ENCODE measurements at places on chromosomes 12 and 14. TPM values are rescaled to one million over a fixed set of nuclear protein-coding genes. Genes with fewer than 3 reads are reported as not detected.

DNA sequence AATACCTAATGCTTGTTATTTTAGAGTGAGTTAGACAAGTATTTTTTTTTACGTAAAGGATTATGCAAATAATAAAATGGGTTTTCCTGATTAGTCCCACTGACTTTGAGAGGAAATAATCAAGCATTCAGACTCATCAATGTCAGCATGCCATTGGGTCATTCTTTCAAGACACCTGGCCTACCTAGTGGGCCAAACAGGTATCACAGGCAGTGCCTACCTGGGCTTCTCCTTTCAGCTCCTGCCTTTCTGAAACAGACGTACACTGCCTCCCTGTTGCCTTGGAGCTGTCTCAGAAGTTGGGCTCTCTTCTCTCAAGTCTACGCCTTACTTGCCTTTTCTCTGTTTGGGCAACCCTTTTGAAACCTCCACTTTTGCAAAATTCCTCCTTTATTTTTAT lies 545.6 kb downstream of the SNAPC1 start:
- no peak for DNase-seq
- no peaks in the 10 kb centered on the region for H3K36me3 ChIP-seq
- H3K4me3 ChIP-seq = no peak overlapping the region
- no peaks in the 10 kb centered on the region for H3K4me1 ChIP-seq

- no peaks in the 10 kb centered on the region for H3K36me3 ChIP-seq
- H3K27me3 ChIP-seq = no peaks in the 10 kb centered on the region
- peaks cover 51% of the 10 kb centered on the region for H3K4me1 ChIP-seq
- no peak overlapping the region for H3K4me3 ChIP-seq
- no peak overlapping the region for H3K27ac ChIP-seq
- no peak for DNase-seq
Measured at GRCh38 chr14:68573722-68574121, 219.1 kb downstream of the ZFP36L1 start.

DNA sequence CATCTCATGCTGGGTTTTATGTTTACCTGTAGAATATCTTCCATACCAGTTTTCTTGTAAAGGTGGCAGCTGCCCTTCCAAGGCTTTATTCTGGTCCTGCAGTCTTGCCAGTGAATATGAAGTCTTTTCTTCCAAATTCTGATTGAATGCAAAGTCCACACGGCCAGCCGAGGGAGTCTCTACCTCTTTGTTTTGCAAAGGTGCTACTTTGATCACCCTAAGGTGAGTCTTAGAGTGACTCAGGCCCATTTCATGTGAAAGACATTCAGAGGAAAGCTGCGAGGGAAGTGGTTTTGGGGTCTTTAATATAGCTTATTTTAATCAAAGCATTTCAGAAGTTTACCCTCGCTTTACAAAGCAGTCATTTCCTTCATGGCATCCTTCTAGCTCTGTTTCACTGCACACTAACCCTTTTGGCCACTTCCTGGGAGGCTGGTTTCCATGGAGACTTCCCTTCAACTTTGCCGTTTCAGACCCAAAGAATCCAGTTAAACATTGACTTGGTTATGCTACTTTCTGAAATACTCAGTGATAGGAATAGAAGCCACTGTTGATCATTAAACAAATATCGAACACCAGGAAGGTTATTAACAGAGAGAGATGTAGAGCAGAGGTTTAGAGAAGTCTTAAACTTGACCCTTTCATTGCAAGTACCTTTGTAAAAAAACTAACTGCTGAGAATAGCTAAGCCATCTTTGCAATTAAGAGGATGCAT lies at the start of gene CCDC198:
Gene CCDC198, minus strand, starts transcription at position 391 of the 715 bp plus-strand sequence. Its CDS starts 142 bp downstream, at position 249.
- H3K27me3 ChIP-seq = no peaks in the 10 kb centered on the region
- H3K4me3 ChIP-seq = peak within 1 kb of the TSS; percentile 9
- H3K4me1 ChIP-seq = peaks cover 14% of the 10 kb centered on the region
- no peaks in the 10 kb centered on the region for H3K36me3 ChIP-seq
- peak within 1 kb of the TSS; percentile 72 for H3K27ac ChIP-seq
- peak; percentile 41 for DNase-seq

Gene DNAI7
- not detected for total RNA-seq

Gene UBE2N
- 11.2 TPM for total RNA-seq

Gene RPL36AL
- 162 TPM for total RNA-seq

- DNase-seq = no peak
- no peaks in the 10 kb centered on the region for H3K27me3 ChIP-seq
- peaks cover 11% of the 10 kb centered on the region for H3K4me1 ChIP-seq
Measured at GRCh38 chr12:57658890-57659289, 25.9 kb upstream of the B4GALNT1 start.

DNA sequence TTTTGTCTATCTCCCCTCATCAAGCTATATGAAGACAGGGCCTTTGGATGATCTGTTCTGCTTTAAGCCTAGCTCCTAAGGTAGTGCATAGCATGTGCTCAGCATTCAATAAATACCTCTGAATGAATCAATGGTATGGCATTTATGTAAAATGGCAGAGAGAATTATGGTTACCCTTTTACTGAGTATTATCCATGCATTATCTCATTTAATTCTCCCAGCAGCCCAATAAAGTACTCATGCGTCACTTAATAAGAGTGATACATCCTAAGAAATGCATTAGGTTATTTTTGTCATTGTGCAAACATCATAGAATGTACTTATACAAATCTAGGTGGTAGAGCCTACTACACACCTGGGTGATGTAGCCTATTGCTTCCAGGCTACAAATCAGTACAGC lies 269.7 kb downstream of the KSR2 start:
- no peak overlapping the region for H3K27ac ChIP-seq
- no peak overlapping the region for H3K4me3 ChIP-seq
- no peak for DNase-seq
- H3K36me3 ChIP-seq = no peaks in the 10 kb centered on the region
- no peaks in the 10 kb centered on the region for H3K27me3 ChIP-seq

DNA sequence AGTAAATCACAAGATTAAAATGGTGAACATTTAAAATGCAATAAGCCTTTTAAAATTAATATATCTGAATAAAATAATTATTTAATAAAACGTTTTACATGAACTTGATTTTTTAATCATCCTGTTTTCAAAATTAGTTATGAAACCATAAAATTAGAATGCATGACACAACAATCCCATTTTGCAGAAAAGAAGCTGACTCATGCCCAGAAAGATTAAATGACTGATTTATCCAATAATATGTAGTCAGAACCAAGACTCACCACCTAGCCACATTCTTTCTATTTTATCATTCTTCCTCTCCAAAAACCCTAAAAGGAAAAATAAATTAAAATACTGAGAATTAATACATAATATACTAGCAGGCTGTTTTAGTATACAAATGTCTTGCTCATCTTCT lies 83.0 kb upstream of the LGR5 start:
- no peak overlapping the region for H3K27ac ChIP-seq
- no peaks in the 10 kb centered on the region for H3K27me3 ChIP-seq
- DNase-seq = no peak
- no peak overlapping the region for H3K4me3 ChIP-seq

- H3K4me1 ChIP-seq = peaks cover 12% of the 10 kb centered on the region
- H3K4me3 ChIP-seq = no peak overlapping the region
- H3K27ac ChIP-seq = no peak overlapping the region
- no peaks in the 10 kb centered on the region for H3K27me3 ChIP-seq
- peak; percentile 28 for DNase-seq
Measured at GRCh38 chr14:65866886-65867285, 454.4 kb downstream of the FUT8 start.

- no peak overlapping the region for H3K27ac ChIP-seq
- H3K36me3 ChIP-seq = no peaks in the 10 kb centered on the region
- no peaks in the 10 kb centered on the region for H3K27me3 ChIP-seq
- peaks cover 53% of the 10 kb centered on the region for H3K4me1 ChIP-seq
- H3K4me3 ChIP-seq = no peak overlapping the region
Measured at GRCh38 chr12:117052386-117053049, 46.7 kb downstream of the TESC start.

DNA sequence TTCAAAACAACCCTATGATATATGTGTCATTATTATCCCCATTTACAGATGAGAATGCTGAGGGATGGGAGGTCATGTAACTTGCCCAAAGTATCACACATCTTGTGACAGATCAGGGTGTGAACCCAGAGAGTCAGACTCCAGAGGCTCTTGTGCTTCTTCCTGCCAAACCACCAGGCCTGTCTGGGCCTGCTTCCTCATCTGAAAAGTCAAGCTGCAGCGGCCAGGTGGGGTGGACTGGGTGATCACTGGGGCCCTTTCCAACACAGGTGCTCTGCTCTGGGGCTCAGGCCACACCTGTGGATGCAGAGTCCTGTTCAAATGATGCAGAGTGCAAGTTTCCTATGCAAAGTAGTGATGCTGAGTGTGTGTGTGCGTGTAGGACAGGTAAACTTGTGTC lies 26.7 kb downstream of the TSPAN11 start:
- no peaks in the 10 kb centered on the region for H3K36me3 ChIP-seq
- no peak overlapping the region for H3K4me3 ChIP-seq
- no peak overlapping the region for H3K27ac ChIP-seq
- no peak for DNase-seq
- H3K4me1 ChIP-seq = no peaks in the 10 kb centered on the region
- no peaks in the 10 kb centered on the region for H3K27me3 ChIP-seq

DNA sequence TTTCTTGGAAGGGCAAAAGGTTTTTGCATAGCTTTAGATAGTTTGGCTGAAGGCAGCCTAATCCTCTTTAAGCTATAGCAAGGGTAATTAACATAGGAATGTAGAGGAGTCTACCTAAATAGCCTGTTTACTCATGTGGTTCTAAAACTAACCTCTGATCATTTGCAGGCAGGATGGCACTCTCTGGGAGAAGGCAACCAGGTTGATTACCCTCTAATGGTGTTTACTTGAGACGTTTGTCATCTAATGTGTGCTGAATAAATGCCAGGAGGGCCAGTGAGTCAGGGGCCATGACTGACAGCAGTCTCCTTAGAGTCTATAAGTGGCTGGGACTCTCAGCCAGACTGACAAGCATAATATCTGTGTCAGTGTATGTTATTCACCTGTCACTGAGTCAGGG lies 286.4 kb downstream of the PCNX1 start:
- H3K4me1 ChIP-seq = no peaks in the 10 kb centered on the region
- H3K27me3 ChIP-seq = no peaks in the 10 kb centered on the region
- no peak overlapping the region for H3K27ac ChIP-seq
- no peaks in the 10 kb centered on the region for H3K36me3 ChIP-seq

Gene SYNE3
- total RNA-seq = 7.3 TPM

Gene GDF3
- total RNA-seq = not detected

Gene CIDEB
- total RNA-seq = 34.0 TPM

Gene AQP6
- not detected for total RNA-seq
